Dermis microvascular lymphatic vessel endothelial cell (primary cell): ENCODE measurements at places on chromosomes 2 and 18. TPM values are rescaled to one million over a fixed set of nuclear protein-coding genes. Genes with fewer than 3 reads are reported as not detected.

The TMEM87B gene
- 26.8 and 28.7 TPM in 2 replicates for total RNA-seq

The CFAP221 gene
- total RNA-seq, result under 0.01 TPM in 1 of 2 replicates, not detected in the other

The CCDC141 gene
- 0.63 and 1.5 TPM in 2 replicates for total RNA-seq

The CIB4 gene
- total RNA-seq, result not detected in 2 replicates

The C2orf78 gene
- total RNA-seq, result not detected in 2 replicates

GRCh38 chr2:36655453-36655852, 41.1 kb upstream of the VIT start:
- DNase-seq, result peak; percentile 88

GRCh38 chr2:234672498-234673150, 175.7 kb upstream of the ARL4C start:
- peak; percentile 44 for DNase-seq

GRCh38 chr2:198928026-198928425, 529.7 kb downstream of the SATB2 start:
- no peak for DNase-seq

DNA sequence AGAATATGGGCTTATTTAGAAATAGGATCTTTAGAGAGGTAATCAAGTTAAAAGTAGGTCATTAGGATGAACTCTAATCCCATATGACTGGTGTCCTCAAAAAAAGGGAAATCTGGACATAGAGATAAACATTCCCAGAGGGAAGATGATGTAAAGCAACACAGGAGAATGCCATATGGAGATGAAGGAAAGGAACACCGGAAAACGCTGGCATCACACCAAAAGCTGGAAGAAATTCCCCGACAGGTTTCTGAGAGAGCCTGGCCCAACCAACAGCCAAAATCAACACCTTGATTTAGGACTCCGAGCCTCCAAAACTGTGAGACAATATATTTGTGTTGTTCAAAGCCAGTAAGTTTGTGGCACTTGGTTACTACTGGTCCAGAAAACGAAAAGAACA, 296.7 kb downstream of the DSEL start:
- no peak for DNase-seq

- DNase-seq, result no peak
Measured at GRCh38 chr2:191522478-191523120, 155.3 kb upstream of the NABP1 start.

DNA sequence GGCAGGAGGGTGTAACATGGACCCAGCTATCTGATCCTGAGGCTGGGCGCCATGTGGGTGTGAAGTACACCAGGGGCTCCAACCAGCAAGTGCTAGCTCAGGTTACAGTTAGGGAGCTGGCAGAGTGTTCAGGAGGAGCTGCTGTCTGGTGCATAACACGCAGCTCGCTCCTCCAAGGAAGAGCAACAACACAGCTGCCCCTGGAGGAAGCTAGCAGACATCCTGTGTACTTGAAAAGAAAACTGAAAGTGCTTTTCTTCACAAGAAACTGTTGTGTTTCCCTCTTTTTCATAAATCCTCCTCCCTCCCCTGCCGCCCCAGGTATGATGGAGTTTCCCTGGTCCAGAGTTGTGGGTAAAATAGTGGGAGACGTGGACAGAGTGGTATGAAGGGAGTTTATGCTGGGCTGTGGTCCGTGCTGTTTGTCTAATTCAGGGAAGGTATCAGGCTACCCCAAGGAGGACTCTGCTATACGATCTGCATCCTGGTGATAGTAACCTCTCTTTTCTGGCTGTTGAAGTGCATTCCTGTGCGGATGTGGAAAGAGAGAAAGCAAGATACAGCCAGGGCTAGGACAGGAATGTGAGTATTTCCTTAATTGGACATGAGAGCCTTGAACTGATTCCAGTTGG, 6.1 kb upstream of the LBH start:
- DNase-seq, result peak; percentile 74

DNA sequence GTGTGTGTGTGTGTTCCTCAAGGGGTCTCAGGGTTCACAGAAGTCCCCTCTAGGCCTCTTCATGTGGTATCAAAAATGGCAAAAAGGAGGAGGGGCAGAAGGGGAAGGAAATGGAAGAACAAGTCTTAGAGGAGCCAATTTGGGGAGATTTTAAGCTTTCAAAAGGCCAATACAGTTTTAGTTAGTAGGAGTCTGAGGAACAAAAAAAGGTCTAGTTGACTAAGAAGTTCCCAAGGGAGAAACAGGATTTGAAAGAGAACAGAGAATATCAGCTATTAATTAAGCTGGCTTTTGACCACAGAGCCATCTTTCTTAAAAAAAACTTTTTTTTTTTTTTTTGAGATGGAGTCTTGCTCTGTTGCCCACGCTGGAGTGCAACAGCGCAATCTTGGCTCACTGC, 7.1 kb downstream of the RNF125 start:
- no peak for DNase-seq
